GM18507 (cell line): ENCODE measurements at places on chromosomes 4 and X.

GRCh38 chr4:184845367-184846021 is 19.7 kb upstream of the ACSL1 start:
- no peak for DNase-seq

DNA sequence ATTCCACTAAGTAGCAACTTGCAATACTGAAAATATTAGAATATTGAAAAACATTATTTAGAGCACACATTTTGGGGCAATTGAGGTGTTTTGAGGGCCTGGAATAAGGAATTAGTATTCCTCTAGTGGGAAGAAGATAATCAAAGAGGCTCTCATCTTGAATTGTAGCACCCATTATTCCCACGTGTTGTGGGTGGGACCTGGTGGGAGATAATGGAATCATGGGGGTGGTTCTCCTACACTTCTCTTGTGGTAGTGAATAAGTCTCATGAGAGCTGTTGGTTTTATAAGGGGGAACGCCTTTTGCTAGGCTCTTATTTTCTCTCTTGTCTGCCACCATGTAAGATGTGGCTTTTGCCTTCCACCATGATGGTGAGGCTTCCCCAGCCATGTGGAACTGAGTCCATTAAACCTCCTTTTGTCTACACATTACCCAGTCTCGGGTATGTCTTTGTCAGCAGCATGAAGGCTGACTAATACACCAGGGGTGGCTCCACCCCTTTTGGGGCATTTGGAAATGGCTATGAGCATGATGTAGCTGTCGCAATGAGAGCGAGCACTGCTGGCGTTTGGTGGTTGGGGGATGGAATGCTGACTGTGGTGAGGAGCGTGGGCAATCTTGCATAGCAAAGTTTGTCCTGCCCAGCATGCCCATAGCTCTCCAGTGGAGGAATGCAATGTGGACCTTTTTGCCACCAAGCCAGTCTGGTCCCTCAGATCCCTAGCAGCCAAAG is 308.2 kb downstream of the FRMPD4 start:
- DNase-seq, result no peak

GRCh38 chr4:4792466-4792865 is 67.0 kb upstream of the MSX1 start:
- DNase-seq, result no peak

GRCh38 chr4:15799701-15800100 is 21.6 kb downstream of the CD38 start:
- DNase-seq, result no peak

GRCh38 chr4:25367004-25367621 is 9.9 kb upstream of the ANAPC4 start:
- DNase-seq, result no peak

DNA sequence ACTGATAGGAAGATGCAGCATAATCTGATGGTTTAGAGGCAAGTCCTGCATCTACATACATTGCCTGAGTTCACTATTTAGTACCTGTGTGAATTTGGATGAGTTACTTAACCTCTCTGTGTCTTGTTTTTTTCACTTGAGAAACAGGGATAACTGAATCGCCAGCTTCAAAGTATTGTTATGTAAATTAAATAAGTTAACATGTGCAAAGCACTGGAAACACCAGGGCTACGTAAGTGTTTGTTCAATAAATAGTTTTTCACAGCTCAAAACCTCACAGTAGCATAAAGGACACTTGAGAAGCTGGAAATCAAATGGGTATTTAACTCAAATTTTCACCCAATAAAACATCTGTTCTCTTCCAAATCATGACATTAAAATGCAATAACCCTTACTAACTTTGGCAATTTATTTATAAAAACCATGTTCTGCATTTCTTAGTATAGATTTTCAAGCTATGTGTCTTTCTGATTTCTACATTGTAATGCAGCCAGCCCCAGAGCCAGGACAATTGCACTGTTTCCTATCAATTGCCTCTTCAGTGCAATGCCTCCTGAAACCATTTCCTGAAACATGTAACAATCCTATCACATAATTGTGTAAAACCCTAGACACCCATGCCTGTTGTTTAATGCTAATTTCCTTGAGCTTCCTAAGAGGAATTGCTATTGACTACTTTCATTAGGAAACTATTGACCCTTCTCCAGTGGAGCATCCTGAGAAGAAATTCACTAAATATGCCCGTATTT is 177.1 kb downstream of the UNC5C start:
- DNase-seq, result no peak

- DNase-seq, result no peak
Observed at GRCh38 chr4:140081641-140082390, 72.2 kb downstream of the MAML3 start.

- DNase-seq, result no peak
Observed at GRCh38 chr4:2941138-2942036, 21.8 kb downstream of the NOP14 start.

DNA sequence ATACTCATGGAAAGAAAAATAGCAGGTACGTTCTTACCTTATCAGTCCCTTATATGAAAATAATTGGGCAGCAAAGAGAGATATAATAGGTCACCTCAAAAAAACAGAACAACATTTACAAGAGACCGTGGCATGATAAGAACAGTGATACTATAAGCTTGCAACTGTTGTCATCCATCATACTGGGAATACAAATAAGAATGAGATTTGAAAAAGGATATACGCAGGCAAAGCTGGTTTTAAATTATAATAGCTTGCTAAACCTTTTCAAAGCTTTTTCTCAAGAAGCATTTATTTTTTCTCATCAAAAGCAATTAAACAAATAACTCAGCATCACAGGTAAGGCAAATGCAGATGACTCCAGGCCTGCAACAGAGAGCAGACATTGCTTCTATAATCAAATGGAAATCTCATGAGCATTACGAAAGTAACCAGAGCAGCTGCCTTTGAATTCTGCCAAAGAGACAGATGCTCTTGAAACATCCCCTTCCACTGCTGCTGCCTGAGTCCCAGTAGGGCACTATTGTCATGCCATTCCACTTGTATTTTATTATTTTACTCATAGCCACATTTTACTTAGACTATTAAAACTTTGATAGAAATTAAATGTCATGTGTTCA is 620.6 kb upstream of the GNPDA2 start:
- no peak for DNase-seq

DNA sequence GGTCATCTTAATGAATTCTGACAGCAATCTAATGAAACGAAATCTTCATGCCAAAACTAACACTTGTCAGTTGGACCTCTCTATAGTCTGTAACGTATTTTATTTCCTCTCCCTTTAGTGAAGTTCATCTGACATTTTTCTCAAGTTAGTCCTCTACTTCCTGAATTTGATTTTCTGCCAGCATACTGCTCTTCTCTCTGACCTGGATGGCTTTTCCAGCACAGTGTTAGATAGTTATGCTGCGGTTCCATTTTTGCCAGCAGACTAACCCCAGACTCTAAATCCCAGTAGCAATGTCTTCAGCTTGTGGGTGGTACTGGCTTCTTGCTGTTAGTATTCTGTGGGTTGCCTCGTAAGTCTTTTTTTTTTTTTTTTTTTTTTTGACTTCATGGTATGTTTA is 146.7 kb upstream of the VEGFC start:
- DNase-seq, result no peak

DNA sequence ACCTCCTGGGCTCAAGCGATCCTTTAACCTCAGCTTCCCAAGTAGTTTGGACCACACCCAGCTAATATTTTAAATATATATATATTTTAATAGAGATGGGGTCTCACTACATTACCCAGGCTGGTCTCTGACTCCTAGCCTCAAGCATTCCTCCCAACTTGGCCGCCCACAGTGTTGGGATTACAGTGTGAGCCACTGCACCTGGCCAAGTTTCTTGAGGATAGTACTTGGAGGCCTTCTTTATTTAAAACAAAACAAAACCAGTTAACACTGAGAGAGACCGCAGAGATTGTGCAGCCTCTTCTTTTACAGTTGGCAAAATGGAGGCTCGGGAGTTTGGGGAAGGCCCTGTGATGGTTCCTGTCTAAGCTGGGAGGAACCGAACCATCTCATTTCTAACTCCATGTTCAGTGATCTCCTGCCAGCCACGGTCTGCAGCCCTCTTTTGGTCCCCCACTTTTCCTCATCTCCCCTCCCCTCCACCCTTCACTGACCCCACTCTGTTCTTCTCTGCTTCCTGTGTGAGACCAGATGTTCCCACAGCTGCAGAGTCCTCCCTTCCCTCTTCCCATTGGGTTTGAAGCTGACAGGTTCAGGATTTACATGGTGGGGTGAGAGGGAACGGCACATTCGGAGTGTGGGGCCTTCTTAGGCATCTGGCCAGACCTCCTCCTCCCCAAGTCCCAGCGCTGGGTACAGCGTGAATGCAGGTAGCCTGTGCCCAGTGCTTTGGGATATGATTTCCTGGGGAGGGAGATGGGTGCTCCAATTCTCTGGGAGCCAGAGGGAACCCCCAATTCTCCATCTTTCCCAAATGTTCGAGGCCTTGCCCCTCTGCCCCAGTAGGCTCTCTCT is 1.4 kb upstream of the SORCS2 start:
- no peak for DNase-seq

DNA sequence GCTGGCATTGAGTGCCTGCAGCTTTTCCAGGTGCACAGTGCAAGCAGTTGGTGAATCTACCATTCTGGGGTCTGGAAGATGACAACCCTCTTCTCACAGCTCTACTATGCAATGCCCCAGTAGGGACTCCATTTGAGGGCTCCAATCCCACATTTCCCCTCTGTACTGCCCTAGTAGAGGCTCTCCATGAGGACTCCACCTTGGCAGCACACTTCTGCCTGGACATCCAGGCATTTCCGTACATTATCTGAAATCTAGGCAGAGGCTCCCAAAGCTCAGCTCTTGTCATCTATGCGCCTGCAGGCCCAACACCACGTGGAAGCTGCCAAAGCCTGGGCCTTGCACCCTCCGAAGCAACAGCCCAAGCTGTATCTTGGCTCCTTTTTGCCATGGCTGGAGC is 8.4 kb upstream of the SMAD1 start:
- DNase-seq, result no peak

- DNase-seq, result no peak
Observed at GRCh38 chrX:49710744-49711319, 15.0 kb upstream of the PAGE1 start.

DNA sequence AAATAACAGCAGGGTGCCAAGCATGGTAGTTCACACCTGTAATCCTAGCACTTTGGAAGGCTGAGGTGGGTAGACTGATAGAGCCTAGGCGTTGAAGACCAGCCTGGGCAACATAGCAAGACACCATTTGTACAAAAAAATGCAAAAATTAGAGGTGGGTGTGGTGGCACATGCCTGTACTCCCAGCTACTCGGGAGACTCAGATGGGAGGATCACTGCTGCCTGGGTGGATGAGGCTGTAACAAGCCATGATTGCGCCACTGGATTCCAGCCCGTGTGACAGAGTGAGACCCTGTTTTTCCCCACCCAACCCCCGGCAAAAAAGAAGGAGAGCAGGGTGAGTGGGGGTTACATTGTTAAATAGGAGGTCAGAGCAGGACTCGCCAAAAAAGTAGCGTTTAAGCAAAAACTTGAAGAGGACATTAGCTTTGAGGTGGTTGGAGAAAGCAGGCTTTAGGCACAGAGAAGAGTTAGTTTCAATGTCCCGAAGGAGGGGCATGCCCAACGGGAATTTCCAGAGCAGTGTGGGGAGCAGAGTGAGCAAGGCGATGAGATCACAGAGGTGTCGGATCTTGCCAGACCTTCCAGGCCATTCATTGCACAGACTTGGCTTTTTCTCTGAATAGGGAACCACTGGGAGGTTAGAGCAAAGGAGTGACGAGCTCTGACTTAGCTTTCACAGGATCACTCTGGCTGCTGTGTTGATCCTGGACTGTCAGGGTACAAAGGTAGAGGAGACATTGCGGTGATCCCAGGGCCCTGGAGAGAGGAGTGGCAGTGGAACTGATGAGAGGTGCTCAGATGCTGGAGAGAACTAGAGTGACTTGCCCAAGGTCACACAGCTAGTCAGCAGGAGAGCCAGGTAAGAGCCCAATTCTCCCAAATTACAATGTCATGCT is 70.6 kb downstream of the TRAPPC11 start:
- no peak for DNase-seq

DNA sequence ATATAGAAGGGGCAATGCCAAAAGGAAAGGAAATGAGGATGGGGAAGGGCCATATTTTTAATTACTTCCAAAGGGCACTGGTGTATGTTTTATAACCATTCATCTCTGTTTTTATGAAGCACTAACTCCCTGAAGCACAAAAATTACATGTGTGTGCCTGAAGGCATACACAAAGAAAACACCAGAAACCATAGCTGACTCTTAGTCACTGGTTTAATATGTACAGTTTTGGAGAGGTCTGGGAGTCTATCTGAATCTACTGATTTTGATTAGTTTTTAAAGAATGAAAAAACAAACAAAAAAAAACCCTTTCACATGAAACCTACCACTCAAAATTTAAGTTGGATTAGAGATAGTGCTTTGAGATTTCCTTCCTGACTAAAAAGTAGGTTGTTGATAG is 438.7 kb downstream of the RPA4 start:
- DNase-seq, result no peak

GRCh38 chr4:155305619-155306018 is 71.1 kb downstream of the MAP9 start:
- no peak for DNase-seq

DNA sequence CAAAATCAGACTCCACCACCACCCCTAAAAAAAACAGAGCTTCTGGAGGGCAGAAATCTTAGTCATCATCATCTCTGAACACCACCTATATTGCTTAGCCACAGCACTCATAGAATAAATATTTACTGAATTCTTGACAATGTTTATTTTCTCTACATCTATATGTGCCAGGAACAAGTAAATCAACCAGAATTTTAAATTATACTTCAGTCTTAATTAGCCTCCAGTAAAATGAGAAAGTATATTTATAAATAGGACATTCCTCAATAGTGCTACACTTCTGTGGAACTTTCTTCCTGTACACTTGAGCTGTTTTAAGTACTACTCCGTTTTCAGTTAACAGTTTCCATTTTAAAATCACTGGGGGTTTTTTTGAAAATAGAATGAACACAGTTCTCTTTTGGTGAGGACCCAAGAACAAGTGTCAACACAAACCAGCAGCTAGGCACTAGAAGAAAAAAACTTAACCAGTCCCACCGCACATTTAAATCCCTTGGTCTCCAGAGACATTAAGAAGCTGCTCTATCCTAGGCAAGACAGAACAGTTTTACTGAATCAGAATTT is 25.5 kb downstream of the SMIM14 start:
- DNase-seq, result no peak

- no peak for DNase-seq
Observed at GRCh38 chrX:9182041-9182440, 148.1 kb upstream of the FAM9B start.

GRCh38 chrX:12441381-12442128 is 303.3 kb downstream of the FRMPD4 start:
- DNase-seq, result no peak

DNA sequence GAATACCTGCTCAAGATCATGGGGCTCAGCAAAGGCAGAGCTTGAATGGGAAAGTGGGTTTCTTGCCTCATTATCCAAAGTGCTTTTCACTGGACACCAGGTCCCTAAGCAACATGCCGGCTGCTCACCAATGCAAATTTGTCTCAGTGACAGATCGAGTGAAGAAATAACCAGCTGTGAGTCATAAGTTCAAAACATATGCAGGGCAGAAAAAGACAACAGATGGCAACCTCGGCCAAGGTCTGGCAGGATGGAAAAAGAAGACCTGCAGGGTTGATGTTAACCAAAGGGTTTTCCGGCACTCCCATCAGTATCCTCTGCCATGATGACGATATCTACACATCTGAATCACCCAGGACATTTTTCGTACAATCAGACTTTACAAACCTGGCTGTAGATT is 124.1 kb downstream of the AFAP1 start:
- DNase-seq, result no peak

- DNase-seq, result no peak
Observed at GRCh38 chr4:156659983-156660382, 311.6 kb downstream of the PDGFC start.
